ENCODE measurements at places on chromosomes 2 and 18.

DNA sequence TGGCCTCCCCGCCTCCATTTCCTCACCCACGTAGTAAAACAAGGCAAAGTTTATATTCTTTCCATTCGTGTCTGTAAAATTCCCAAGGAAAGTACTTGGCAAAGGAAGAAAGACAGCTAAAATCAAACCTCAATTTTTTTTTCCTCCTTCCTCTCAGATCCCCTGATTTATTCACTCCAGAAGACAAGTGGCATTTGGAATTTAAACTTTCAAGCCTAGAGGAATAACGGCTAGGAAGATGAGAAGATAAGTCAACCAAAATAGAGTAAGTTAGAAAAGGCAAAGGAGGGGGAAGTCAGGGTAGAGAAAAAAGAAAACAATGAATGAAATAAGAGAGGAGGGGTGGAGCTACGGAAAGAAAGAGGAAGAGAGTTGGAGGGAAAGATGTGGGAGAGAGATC lies 198.9 kb upstream of the PIK3C3 start:
- no peak for DNase-seq

DNA sequence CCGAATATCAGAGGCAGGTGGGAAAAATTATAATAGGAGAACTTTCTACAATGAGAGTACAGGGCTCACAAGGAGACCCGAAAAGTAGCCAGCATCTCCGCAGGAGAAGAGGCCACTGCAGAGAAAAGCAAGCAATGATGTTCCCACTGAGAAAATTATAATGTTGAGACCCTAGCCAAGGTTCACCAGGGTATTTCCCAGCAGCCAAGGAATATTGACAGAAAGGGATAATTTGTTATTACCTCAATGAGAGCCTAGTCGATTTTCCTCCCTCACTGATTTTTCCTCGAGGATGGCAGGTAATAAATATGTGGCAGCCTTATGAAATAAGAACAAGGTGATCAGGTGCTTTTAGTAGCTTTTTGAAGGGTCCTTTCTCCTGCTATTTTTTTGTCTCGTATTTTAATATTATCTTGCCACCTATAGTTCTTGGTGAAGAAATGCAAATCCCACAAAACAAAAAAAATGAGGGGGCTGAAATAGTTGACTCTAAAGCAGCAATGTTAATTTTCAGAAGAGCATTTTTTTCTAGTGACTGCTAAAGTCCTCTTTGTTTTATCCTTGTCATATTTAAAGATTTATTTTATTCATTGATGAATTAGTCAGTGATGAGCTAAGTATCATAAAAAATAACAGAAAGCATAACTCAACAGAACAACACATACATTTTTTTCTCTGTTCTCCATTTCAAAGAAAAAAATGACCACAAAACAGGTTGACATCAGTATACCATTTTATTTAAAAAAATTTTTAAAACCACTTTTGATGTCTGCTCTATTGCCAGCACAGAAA lies 215.4 kb downstream of the KCNE4 start:
- DNase-seq, result no peak

- no peak for DNase-seq
Measured at GRCh38 chr18:63137999-63138435, 181.6 kb downstream of the BCL2 start.

- no peak for DNase-seq
Measured at GRCh38 chr2:20365249-20365817, 14.7 kb upstream of the PUM2 start.

- no peak for DNase-seq
Measured at GRCh38 chr2:39383146-39383545, 53.9 kb downstream of the MAP4K3 start.

GRCh38 chr2:186339716-186340115 lies 146.3 kb upstream of the ZC3H15 start:
- DNase-seq, result no peak

GRCh38 chr2:110708455-110708854 lies 23.9 kb upstream of the ACOXL start:
- no peak for DNase-seq

DNA sequence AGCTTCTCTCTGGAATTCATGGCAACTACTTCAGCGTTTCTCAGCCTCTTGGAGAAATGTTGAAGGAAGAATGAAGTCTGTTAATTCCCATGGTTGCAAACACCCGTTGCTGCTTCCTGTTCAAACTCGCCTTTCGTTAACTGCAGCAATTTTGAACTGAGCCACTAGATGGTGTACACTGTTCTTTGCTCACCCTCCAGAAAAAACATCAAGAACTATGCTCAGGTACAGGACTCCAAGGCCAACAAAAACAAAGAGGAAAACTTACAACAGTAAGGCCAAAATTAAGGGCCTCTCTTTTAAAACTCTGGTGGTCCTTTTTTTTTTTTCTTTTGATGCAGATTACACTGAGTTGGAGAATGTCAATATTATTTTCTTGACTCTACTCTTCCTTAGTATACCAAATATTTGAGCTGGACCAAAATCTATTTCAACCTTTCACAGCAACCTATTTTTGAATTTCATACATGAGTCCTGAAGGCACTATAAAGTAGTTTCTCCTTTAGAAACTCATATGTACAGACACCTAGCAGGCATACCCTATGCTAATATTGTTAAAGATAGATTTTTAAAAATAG lies 58.2 kb downstream of the KLHL14 start:
- peak; percentile 64 for DNase-seq

- no peak for DNase-seq
Measured at GRCh38 chr18:67735506-67735905, 219.0 kb upstream of the DSEL start.

- DNase-seq, result no peak
Measured at GRCh38 chr2:38666556-38666910, 619 bp downstream of the GALM start.

DNA sequence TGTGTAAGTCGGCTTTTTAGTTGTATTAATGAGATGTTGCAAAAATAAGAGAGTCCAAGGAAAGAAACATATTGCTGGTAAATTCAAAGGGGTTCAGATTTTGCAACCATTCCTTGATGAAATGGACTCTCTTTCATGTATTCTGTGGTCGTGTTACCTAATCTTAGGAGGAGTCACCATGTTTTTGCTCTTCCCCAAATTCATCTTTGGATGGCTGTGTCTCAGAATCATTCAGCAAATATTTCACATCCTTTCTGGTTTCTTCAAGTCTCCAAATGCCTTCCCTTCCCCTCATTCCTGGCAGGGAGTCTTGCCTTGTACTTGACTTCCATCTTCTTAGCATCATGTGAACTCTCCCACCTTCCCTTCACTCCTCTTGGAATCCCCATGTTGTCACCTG lies 66.1 kb downstream of the PTPRM start:
- DNase-seq, result no peak

DNA sequence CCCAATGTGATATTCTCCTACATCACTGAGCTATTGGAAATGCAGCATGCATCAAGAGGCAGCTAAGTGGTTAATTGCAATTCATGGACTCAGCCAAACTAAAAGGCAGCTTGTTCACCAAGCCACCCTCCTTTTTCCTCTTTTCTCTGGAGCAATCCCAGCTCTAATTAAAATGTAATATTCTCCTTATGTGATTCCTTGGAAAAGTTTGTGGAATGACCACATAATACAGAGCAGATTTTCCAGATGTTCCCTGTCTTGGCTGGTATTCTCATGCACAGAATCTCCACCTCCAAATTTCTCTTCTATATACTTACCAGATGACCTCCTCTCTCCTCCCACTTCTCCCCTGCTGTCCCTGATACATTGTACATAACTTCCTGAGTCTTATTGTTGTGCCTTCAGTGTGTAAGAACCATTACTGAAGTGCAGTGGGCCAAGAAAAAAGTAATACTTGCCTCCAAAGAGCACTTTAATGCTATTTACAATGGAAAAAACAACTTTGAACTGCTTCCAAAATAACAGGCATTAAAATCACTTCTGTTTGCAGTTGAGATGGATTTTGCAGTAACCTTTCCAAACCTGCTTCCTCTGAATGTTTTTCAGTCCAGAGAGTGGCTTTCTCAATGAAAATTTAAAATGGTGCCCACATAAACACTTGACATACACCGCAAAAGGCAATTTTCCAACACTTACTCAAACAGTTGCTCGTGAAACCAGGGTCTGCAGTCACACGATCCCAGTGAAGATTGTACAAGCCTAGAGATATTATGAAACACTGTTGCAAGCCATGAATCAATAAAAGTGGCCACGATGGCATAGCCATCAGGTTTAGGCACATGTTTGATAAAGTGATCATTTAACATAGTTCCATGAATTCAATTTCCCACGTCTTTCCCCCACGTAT lies 258.0 kb downstream of the MTX2 start:
- peak; percentile 79 for DNase-seq

DNA sequence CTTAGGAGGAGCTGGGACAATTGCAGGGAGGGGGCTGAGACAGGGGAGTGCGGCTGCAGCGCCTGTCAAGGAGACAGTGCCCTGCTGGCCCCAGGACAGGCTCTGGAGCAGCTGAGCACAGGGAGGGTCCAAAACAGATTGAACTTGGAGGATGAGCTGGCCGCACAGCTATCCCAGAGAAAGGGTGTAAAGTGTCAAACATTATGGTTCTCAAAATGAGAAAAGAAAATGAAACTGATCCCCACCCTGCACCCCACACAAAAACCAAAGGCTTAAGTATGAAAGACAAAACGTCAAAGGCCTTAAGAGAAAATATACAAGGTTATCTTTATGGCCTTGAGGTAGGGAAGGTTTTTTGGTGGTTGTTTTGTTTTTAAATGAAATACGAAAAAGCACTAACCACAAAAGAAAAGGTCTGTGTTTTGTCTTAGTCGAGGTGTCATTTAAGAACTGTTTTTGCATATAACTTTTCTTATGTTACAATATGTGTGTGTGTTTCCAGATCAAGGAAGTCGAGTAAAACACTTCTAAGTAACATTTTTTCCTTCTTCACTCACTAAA lies 111.8 kb downstream of the HDAC4 start:
- no peak for DNase-seq

GRCh38 chr2:28247290-28247689 lies 145.4 kb upstream of the FOSL2 start:
- no peak for DNase-seq

DNA sequence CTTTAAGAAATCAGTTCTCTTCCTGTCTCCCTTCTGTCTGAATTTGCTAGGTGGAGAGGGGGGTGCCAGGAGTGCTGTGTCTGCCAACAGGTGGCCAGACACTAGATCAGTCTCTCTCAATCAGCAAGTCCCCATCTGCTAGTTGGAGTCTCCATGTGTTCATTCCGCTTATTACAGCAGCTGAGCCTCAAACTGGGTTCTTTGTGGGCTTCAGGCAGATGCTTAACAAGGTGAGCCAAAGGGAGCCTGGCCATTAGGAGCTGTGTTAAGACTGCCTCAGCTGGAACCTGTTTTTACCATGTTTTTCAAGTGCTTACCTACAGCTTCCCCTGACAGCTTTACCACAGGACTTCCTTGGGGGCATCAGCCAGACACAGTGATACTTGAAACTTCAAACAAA lies 401.9 kb downstream of the LRP1B start:
- DNase-seq, result no peak

DNA sequence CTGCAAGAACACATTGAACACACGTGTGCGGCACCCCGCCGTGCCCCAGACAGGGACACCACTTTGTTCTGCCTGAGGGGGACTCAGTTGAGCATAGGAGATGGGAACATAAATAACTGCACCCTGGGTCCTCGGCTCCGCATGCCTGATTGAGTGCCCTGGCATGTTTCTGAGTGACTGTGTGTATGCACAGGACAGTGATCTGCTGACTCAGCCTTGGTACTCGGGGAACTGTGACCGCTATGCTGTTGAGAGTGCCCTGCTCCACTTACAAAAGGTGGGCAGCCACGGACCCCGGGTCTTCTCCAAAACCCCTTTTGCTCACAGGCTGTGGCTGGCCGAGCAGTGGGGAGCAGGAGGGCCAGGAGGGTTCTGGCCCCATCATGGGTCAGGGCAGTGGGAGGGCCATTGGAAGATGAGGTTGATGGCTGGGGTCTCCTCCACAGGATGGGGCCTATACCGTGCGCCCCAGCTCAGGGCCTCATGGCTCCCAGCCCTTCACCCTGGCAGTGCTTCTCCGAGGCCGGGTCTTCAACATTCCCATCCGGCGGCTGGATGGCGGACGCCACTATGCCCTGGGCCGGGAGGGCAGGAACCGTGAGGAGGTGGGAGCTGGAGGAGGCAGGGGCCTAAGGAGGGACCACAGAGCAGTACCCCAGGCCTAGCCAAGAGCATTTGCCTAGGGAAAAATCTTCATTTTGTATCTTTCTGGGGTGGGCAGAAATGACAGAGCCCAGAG lies 16.9 kb downstream of the SH2D6 start:
- DNase-seq, result no peak

- DNase-seq, result no peak
Measured at GRCh38 chr18:79058007-79058406, 11.2 kb upstream of the ATP9B start.

- no peak for DNase-seq
Measured at GRCh38 chr2:134782792-134783191, 55.6 kb upstream of the ACMSD start.

DNA sequence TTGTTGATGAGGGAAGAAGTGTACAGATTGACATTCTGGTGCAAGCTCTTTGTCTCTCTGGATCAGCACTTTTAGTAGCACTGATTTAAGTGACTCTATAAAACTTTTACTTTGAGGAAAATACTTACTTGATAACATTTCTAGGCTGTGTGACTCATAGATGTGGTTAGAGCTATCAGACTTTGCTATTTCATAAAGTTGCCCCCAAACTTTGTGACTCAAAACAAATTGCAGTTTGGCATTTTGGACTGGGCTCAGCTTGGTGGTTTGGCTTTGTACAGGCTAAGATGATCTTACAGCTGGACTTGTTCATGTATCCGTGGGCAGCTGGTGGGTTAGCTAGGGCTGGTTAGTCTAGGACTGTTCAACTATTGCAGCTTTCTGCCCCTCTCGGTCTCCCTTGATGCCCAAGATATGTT lies 42.1 kb upstream of the GLS start:
- DNase-seq, result no peak

DNA sequence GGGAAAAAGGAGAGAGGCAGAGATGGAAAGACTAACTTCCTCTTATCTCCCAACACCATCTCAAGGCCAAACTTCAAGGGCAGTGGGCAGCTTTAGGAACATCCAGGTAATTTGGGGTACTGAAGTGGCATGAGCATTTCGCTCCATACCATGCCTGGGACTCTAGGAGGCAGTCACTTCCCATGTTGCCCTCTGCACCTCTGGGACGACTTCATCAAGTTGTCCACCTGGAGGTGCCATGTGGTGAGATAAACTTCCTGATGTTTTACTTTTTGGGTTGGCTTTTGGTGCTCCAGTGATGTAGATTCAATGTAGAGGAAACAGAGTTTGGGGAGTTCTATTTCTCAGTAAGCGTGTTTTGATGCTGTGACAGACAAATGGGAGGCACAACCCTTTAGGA lies 56.3 kb upstream of the UPP2 start:
- no peak for DNase-seq

- no peak for DNase-seq
Measured at GRCh38 chr2:127324635-127325034, 30.7 kb upstream of the ERCC3 start.

GRCh38 chr18:28124131-28125029 lies 52.5 kb downstream of the CDH2 start:
- DNase-seq, result no peak

GRCh38 chr2:226790431-226790830 lies 9.2 kb downstream of the IRS1 start:
- no peak for DNase-seq

- DNase-seq, result no peak
Measured at GRCh38 chr18:5972298-5972697, 77.0 kb upstream of the TMEM200C start.

Measured in NCI-H1092 (cell line).